ENCODE measurements at places on chromosomes 3 and 15.

DNA sequence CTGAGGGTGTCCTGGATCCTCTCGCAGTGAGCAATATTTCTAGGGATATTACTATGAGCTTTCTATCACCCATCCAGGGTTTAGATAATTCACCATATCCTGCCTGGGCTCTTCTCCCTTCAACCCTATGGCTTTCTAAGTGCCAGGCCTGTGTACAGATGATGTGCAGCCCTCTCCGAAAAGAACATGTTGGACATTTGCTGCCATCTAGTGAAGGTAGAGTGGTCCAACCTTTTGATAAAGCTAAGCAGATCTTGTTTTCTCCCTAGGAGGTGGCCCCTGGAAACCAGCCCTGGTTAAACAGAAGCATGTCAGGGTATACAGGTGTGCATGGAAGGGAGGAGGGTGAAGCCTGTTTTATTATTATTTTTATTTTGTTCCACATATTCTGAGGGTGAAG is 27.9 kb upstream of the SCN10A start:
- DNase-seq: peak; percentile 74

DNA sequence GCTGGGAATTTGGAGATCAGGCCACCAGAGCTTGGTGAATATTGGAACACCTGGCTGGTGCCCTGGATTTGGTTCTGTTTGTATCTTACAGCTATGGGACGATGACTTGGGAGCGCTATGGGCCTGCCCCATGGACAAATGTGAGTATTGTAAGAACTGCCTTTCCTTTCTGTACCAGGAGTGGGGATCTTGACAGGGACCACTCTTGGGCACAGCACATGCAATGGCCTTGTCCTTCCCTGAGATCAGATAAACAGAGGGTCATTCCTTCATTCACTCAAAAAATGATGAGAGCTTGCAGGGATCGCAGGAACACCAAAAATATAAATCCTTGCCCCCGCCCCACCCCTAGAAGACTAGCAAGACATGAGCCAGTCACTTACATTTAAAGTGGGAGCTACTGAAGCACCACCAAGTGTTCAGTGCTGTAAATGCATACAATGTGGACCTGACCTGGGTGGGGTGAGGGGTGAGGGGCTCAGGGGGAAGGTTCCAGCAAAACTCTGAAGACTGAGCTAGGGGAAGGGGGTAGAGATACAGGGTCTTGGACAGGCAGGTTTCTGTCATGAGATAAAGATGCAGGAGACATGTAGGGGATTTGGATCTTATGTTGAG is 2.7 kb upstream of the CRELD1 start:
- DNase-seq: peak; percentile 22

DNA sequence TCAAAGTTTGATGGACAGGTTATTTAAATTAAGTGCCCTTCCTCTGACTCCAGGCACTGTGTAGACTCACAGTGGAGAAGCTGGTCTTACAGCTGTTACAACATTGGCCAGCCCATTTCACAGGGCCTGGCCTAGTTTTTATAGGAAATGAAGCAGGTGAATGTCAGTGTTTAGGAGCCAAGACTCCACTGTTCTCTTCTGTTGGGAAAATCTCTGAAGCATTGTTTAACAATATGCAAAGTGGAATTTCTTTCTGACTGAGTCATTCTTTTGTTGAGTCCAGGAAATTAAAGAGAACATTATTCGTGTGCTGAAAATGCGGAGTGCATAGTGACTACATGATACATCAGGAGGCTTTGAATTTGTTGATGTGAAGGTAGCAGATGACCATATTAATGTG is 64.7 kb downstream of the ARRDC4 start:
- peak; percentile 46 for DNase-seq

GRCh38 chr3:25547943-25548674 is 116.6 kb downstream of the TOP2B start:
- DNase-seq: peak; percentile 81

DNA sequence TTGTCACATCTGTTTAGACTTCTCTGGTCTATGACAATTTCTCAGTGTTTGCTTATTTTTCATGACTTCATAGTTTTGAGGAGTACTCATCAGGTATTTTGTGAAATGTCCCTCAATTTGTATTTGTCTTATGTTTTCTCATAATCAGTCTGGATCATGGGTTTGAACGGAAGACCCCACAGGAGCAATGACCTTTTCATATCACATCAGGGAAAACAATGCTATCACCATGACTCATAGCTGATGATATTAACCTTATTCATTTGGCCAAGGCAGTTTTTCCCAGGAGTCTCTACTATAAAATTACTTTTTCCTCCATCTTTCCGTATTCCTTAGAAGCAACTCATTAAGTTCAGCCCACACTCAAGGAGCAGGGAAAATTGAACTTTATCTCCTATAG is 32.7 kb downstream of the AADACL2 start:
- DNase-seq: peak; percentile 62

GRCh38 chr3:14633819-14634424 is 17.6 kb upstream of the CCDC174 start:
- peak; percentile 43 for DNase-seq

GRCh38 chr3:112486811-112487505 is 12.3 kb downstream of the BTLA start:
- no peak for DNase-seq

- peak; percentile 52 for DNase-seq
Measured at GRCh38 chr3:63967675-63968611, 55.4 kb downstream of the PSMD6 start.

- no peak for DNase-seq
Measured at GRCh38 chr3:156606729-156607128, 51.8 kb upstream of the SSR3 start.

DNA sequence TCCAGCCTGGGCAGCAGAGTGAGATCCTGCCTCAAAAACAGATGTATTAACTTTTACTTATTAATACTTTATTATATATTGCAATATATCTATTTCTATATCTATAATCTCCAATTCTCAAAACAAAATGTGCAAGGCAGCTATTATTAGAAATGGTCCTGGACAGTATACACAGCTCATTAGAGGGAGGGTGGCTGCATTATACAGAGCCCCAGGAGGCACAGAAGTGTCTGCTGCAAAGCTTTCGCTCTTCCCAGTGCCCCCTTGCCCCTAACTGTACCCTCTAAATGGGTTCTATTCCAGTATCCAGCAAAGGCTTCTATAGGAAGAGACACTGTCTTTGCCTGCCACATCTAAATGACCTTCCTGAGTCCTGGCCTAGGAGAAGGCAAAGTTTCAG is 24.5 kb downstream of the ARL14 start:
- DNase-seq: no peak
